ENCODE measurements at places on chromosomes 1 and 21.
A peak's percentile ranks its signal among the peaks of the same experiment; 100 is the strongest.

- no peak for DNase-seq
Measured at GRCh38 chr1:231719485-231720183, 93.0 kb downstream of the DISC1 start.

DNA sequence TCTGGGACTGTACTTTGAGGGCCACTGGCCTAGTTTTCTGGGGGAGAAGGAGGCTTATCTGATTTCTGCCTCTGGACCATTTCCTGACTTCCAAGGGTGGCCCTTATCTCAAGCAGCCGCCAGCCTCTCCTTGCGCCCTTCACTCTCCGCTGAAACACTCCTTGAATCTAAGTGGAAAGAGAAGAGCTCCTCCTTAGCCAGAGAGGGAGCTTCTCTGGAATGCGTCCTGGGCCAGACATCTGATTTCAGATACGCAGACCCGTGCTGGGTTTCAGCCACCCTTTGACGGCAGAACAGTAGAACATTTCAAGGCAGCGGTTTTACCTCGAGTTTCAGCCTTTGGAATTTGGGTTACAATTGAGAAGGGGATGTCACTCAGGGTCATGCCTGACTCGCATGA is 308.0 kb downstream of the CAMTA1 start:
- DNase-seq, result no peak

DNA sequence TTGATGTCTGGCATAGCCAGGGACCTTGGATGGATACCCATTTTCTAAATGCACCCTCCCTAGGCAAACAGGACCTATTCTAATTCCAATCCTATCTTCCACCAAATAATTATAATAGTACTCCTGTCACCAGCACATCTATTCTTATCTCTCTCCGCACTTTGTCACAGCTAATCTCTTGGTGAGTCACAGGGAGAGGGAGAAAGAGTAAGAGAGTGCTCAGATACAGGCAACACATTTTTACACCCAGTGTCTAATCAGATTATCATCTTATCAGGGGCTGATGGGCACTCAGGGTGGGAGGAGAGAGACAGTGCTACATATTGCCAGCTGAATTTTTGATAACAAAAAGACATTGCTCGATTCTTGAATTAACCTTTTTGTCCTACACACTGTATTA is 275.0 kb upstream of the BEND5 start:
- no peak for DNase-seq

DNA sequence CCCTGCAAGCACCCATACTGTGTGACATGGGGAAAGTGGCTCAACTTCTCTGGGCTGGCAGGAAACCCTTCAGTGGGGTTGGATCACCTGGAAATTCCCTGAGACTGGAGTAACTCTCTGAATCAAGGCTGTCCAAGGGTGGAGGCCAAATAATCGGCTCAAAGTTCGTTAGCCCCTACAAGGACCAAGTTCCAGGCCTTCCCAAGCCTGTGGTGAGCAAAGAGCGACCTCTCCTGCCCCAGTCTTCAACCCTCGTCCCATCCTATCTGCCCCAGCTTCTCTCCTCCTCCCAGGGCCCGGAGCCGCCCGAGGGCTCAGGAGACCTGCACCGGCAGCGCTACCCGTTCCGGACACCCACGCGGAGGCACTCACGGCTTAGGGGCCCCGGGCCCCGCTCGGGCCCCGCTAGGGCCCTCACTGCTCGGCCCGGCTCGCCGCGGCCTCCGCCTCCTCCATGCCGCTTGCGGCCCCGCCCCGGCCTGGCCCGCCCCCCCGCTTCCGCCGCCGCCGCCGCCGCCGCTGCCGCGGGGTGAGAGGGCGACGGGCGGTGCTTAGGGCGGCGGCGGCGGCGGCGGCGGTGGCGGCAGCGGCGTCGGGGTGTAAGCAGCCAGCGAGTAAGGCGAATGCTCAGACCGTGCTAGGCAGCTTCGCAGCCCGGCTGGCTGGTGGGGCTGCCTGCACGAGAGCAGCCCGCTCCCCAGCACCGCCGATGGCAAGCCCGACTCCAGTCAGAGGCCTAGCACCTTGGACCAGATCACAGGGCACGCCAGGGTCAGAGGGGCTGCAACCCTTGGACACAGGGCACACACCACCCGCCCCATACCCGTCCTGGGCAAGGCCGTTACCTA is at the start of gene POMGNT1:
Gene POMGNT1 (minus strand): TSS at position 471 of the 848 bp plus-strand sequence. CDS start 613 bp downstream, outside the sequence.
- peak; percentile 71 for DNase-seq

DNA sequence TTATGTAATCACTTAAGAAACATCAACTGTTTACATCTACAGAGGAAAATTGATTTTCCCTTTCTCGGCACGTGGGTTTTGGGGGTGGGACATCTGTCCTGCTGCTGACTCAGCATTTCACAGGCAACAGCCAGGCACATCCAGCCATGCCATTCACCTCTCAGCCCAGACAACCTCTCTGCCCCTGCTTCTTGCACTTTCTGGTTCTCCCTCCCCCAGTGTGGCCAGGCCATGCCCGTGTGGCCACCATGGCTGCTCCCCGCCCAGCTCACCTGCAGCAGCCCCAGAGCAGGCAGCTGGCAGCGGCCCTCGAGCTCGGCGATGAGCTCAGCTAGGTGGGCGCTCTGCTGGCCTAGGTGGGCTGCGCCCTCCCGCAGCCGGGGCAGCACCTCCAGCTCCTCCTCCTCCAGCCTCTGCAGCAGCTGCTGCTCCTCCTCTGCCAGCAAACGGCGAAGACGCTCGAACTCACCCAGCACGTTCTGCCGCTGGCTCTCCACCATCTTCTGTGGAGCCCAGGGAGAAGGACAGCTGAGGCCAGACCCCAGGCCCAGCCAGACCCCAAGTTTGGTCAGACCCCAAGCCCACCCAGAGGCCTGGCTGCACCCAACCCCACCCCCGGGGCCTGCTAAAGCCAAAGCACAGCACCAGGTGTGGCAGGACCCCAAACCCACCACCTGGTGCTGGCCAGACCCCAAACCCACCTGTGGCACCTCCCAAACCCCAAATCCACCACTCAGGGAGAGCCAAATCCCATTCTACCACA is 5.8 kb downstream of the TRIM11 start:
- no peak for DNase-seq
